Astrocyte of the cerebellum (primary cell): ENCODE measurements at places on chromosomes 2 and 18.

DNA sequence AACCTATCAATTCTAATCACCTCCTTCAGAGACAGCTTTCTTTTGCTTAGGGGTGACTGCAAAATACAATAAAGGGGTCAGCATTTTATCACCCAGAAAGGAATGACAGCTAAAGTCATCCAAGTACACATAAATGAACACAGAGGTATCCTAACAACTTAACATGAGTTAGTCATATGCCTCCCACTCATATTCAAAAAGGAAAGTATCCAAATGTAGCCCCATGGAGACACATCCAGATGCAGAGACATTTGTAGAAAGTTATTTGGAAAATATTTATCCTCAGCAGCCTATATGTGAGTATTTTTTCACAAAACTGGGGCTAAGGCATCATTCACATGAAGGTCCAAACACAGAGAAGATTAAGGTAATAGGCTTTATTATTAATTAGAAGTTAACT is 1579.7 kb upstream of the SLC39A10 start:
- DNase-seq, result no peak

- no peak for DNase-seq
Observed at GRCh38 chr2:218006741-218007140, 3.9 kb upstream of the TNS1 start.

- no peak for DNase-seq
Observed at GRCh38 chr2:13651684-13652131, 935.0 kb downstream of the TRIB2 start.

DNA sequence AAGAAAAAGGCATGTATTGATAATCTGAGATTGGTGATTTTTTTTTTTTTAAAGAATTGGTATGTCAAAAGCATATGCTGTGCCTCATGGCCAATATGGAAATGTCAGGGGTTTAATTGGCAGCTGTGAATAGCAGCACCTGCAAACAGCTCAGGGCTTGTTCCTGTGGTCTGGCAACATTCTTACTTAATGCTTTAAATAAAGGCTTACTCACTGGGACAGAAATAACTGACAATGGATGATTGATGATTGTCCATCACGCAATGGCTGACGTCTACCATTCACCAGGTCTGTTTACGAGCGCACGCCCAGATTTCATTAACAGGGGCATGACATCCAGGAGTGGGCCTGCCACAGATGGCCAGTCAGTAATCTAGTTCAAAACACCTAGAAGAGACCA is 66.7 kb downstream of the ETAA1 start:
- DNase-seq, result peak; percentile 28

DNA sequence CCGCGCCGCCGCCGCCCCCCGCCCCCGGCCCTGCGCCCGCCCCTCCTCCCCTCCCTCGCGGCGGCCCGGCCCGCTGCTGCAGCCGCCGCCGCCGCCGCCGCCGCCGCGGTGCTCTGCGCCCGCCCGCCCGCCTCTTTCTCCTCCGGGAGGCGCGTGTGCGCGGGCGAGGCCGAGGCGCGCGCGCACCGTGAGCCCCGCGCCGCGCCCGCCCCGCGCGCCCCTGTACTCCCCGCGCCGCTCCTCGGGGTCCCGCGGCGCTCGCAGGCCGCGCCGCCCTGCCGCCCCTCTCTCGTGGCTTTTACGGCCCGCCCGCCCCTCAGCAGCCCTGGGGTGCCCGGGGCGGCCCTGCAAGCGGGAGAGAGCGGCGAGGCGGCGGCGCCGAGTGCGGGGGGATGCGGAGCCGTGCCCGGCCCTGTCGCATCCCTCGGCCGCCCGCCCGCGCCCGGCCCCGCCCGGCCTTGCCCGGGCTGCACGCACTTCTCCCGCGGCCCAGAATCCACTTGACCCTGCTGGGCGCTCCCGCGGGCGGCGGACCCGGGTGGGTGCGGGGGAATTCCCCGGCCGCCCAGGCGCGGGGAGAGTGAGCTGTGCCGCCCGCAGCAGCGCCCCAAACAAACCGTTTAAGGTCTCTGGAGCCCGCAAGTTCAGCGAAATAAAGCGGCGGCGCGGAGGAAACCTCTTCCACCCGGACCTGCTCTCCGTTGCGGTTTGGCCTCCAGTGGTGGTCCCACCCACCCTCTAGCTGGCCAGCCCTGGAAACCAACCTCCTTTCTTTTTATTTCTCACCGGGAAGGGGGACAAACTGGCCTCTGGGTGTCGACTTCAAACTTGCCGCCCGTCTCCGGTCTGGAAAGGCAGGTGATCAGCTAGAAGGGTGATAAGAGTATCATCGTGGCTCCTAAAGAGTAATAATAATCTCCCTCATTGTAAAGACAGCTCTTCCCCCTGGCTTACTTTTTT is 37.4 kb downstream of the AFF3 start:
- no peak for DNase-seq
